IMR-90 (cell line): ENCODE measurements at places on chromosomes 3 and 15. TPM values are rescaled to one million over a fixed set of nuclear protein-coding genes. Genes with fewer than 3 reads are reported as not detected.

The MEX3B gene
- 12.9 and 16.2 TPM in 2 replicates for polyA plus RNA-seq

The ATG7 gene
- polyA plus RNA-seq: 15.6 and 17.0 TPM in 2 replicates

The CD200 gene
- polyA plus RNA-seq: 1.6 and 1.7 TPM in 2 replicates

The TGM5 gene
- not detected in 2 replicates for polyA plus RNA-seq

The GOLGA8S gene
- polyA plus RNA-seq: 0.01 and 0.03 TPM in 2 replicates

The SCG3 gene
- 0.02 TPM in 1 of 2 replicates, not detected in the other for polyA plus RNA-seq

The ZNF445 gene
- polyA plus RNA-seq: 2.4 and 3.3 TPM in 2 replicates

DNA sequence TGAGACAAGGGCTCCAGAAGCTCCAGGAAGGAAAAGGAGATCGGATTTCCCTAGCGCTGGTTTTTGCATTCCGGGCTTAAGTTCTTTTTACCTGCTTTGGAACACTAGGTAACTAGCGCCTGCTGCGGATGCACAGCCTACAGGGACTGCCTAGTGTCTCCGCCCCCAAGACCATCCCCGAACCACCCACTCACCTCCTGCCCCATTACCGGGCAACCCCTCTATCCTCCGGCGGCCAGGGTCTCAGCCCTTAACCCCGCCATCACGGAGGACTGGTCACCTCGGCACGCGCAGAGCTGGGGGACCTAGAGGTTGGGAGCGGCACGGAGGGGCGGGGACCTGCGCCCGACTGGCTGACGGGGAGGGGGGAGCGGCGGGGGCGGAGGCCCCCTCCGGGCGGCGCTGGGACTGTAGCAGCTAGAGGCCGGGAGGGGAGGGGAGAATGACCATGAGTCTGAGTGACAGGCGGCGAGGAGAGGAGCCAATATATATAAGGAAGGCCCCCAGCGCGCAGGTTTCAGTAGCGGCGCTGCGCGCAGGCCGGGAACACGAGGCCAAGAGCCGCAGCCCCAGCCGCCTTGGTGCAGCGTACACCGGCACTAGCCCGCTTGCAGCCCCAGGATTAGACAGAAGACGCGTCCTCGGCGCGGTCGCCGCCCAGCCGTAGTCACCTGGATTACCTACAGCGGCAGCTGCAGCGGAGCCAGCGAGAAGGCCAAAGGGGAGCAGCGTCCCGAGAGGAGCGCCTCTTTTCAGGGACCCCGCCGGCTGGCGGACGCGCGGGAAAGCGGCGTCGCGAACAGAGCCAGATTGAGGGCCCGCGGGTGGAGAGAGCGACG is at the start of gene DLL4:
Gene DLL4 (plus strand): TSS at position 520 of the 839 bp plus-strand sequence. CDS start 329 bp downstream, outside the sequence.
- peak; percentile 59 for DNase-seq

- peak; percentile 99 for DNase-seq
Observed at GRCh38 chr3:23685541-23686258, 120.1 kb upstream of the UBE2E1 start.

GRCh38 chr15:64622410-64623260 is 152.8 kb downstream of the RBPMS2 start:
- DNase-seq: no peak

- peak; percentile 70 for DNase-seq
Observed at GRCh38 chr3:8622873-8623691, 21.5 kb downstream of the SSUH2 start.

DNA sequence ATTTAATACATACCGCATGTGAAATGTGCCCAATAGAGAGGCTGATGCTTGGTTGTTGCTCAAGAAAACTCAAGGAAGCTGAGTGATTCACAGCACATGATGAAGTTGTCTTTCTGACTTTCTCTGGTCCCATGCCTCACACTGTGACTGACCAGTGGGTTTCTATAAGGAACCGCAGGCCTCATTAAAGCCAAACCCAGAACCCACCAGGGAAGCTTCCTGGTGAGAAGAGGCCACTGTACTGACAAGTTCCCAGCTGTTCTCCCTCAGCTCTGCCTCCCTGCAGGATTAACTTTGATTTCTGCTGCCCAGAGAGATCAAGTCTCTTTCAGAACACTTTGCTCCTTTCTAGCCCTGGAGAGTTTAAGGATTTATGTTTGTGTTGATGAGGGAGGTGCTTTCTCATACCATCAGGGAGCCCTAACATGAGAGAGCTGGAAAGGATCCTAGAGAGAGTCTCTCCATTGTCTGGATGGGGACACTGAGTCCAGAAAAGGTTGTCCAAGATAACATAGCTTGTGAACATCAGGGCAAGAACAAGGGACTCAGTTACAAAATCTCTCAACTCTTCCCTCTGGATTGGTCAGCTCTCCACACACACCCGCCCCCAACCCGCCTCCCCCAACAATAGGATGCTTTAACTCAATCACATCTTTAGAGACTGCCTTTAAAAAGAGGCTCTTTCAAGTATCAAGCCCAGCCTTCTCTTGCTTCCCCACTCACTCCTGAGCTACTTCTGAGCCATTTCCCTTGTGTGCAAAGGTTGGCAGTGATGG is 303.2 kb upstream of the TLE3 start:
- DNase-seq: no peak

- DNase-seq: no peak
Observed at GRCh38 chr3:41143421-41144031, 55.8 kb upstream of the CTNNB1 start.

GRCh38 chr3:120449701-120450599 is 842 bp downstream of the FSTL1 start:
- DNase-seq: peak; percentile 71

DNA sequence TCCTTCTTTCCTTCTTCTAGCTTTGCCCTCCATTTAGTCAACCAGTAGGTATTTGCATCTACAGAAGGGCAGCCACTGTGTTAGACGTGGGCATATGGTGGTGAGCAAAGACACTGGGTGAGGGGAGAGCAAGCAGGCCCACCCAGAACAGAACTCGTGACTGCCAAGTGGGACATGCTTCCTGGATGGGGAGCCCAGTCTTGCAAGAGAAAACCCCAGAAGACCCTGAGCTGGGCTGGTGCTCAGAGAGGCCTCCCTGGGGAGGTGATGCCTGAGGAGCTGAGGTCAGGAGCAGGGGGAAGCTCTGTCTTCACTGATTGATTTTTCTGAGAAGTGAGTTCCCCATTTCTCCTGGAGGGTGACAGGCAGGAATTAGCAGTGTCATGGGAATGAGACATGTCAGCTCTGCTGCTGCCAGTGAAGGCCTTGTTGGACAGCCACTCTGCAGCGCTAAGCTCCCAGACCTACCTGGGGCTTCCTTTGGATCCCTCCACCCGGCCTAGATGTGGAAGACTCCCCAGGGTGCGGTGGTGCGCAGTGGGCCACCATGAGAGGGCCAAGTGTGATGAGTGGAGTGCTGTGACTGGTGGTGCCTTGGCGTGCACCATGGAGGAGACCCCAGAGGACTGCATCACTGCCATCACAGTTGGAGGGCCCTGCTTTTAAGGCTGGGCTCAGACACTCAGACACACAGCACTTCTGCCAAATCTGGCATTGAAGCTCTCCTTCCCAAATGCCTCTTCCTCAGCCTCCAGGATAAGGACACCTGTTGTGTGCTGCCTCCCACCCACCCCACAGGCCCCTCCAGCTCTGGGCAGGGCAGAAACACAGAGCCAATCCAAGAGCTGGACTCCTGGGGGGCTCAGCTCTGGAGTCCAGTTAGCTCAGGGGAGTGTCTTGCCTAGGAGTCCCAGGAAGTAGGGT is 40.0 kb upstream of the TOPBP1 start:
- no peak for DNase-seq

DNA sequence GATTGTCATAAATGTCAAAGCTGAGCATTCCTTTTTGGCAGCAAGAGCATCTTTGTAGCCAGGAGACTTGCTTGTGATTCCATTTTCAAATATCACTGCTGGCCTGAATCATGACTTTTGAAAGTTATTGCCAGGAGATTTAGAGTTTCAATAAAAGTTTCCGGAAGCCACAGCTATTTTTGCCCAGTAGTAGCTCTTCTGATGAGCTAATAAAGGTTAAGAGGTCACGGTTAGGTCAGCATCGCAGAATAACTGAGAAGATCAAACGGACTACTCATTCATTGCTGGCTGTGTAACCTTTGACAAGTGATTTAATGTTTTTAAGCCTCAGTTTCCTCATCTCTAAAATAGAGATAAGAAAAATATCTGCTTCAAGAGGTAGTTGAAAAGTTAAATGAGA is 105.1 kb upstream of the ETV5 start:
- DNase-seq: no peak

GRCh38 chr3:143307613-143308183 is 188.1 kb downstream of the CHST2 start:
- peak; percentile 76 for DNase-seq
